ENCODE measurements at places on chromosomes 4 and X.
A peak's percentile ranks its signal among the peaks of the same experiment; 100 is the strongest.

GRCh38 chrX:56727531-56727930 lies 1.5 kb upstream of the NBDY start:
- DNase-seq, result no peak

- DNase-seq, result no peak
These were observed 228.0 kb downstream of the PALLD start for GRCh38 chr4:168724686-168725411.

- DNase-seq, result no peak
These were observed 225.0 kb upstream of the PUDP start for GRCh38 chrX:7372825-7373525.

- no peak for DNase-seq
These were observed 439.8 kb upstream of the NR3C2 start for GRCh38 chr4:148881860-148882643.

- DNase-seq, result no peak
These were observed 9.3 kb downstream of the VGLL1 start for GRCh38 chrX:136541294-136541693.

- DNase-seq, result no peak
These were observed 1.9 kb upstream of the CITED1 start for GRCh38 chrX:72307646-72308051.

- DNase-seq, result no peak
These were observed 11.7 kb downstream of the NSD2 start for GRCh38 chr4:1882850-1883271.

DNA sequence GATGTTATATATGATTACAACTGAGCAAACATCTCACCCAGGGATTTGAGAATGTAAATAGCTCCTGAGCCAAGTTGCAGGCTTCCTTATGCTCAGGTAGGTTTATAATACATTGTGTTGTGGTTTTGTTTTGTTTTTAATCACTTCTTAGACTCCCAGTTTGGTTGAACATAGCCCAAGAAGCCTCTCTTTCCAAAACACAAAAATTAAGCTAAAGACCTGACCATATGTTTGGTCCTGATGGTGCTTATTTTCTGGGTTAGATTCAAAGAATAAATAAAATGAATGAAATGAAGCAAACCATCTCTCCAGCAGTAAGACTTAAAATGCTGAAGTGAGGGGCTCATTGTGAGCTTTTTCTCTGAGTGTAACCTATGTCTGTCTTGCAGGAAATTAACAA lies 93.5 kb downstream of the GRXCR1 start:
- no peak for DNase-seq

- DNase-seq, result no peak
These were observed 2.6 kb upstream of the NDUFC1 start for GRCh38 chr4:139304920-139305319.

DNA sequence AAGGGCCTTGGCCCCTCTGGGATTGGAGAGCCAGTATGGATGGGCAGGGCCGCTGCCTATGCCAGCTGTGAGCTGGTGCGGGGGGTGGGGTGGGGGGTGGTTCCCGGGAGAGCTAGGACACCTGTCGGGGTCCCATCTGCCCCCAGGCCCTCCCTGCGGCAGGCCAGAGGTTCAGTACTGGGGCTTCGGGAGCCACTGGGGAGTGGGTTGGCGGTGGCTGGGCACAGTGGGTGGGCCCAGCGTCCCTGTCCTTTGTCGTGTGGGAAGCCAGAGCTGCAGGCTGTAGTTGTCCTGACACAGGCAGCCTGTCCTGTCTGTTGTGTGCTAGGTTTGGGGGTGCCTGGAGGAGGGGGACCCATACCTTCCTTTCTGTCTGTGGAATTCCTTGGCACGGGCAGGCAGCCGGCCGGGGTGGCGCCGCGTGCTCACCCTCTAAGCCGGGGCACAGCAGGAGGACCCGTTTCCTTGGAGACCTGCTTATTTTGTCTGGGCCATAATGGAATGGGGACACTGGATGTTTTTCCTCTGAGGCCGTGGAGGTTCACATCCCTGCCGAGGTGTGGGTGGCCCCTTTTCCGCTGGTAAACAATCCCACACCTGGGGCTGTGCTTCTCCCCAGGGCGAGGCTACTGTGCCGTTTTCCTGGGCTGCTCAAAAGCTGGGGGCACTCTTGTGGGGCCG lies 14.8 kb downstream of the DOK7 start:
- no peak for DNase-seq

DNA sequence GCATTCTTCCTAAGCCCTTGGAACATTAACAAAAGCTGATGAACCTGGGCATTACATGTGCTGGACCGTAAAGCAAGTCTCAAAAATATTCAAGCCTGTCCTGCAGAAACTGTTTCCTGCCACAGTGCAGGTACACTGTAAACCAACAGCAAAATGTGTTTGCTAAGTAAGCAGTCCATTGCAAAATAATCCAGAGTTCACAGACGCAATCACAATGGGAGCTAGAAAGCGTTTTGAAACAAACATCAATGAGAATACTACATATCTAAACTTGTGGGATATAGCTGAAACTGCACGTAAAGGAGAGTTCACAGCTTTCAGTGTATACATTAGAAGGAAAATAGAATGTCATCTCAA lies 61.6 kb downstream of the RGS12 start:
- no peak for DNase-seq

- DNase-seq, result no peak
These were observed 75.1 kb upstream of the CXorf66 start for GRCh38 chrX:140040386-140040785.

DNA sequence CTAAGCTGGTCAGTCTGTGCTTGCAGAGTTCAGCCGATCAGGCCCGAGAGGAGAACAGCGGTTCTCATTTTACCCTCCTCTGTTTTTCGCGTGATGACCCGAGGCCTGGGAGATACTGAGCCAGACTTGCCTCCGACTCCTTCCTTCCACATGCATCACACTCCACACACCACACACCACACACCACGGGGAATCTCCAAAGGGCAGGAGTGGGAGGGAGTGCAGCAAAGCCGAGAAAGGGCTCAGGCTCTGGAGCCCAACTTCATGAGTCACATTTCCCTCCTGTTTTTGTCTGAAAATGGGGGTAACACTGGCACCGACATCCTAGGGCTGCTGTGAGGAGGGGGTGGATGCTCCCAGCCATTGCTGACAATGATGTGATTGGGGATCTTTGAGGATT lies 38.9 kb downstream of the TKTL1 start:
- no peak for DNase-seq

- no peak for DNase-seq
These were observed 53.1 kb downstream of the ATXN3L start for GRCh38 chrX:13266641-13267345.

- DNase-seq, result no peak
These were observed 49.5 kb upstream of the LNX1 start for GRCh38 chr4:53640576-53641453.

DNA sequence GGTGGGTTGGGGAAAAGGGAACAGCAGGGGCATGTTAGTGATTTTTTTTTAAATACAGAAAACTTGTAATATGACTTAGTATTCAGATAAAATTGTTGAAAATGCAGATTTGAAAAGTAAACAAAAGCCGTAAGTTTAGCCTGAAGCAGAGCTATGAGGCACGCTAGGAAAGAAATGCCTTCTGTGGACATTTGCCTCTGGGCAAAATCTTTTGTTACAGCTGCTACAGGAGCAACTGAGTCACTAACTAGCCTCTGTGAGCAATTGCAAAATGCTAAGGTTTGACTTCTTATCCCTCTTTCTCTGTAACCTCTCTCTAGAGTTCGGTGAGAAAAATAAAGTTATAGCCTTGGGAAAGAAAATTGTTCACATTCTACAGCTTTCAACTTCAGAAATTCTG lies 350.0 kb downstream of the SLC7A11 start:
- DNase-seq, result no peak

- DNase-seq, result peak; percentile 37
These were observed 27.1 kb downstream of the CFAP299 start for GRCh38 chr4:80362578-80363181.

- DNase-seq, result no peak
These were observed 11.3 kb upstream of the DRP2 start for GRCh38 chrX:101208152-101208905.

DNA sequence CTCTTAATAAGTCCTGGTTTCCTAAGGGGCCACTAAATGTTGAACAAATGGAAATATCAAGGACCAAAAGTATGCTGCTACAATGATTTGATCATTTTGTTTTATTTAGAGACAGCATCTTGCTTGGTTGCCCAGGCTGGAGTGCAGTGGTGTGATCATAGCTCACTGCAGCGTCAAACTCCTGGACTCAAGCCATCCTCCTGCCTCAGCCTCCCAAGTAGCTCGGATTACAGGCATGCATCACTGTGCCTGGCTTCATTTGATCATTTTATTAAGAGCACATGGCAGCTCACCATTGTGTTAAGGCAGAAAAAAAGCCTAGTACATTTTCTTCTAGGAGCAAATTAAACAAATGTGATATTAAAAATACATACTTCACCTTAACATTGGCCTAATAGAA lies 52.7 kb downstream of the DCLK2 start:
- no peak for DNase-seq

GRCh38 chrX:57286507-57287251 lies at the start of gene FAAH2:
Gene FAAH2, plus strand, starts transcription at chrX:57286706. Its CDS starts 120 bp downstream, at chrX:57286826.
- peak; percentile 69 for DNase-seq

DNA sequence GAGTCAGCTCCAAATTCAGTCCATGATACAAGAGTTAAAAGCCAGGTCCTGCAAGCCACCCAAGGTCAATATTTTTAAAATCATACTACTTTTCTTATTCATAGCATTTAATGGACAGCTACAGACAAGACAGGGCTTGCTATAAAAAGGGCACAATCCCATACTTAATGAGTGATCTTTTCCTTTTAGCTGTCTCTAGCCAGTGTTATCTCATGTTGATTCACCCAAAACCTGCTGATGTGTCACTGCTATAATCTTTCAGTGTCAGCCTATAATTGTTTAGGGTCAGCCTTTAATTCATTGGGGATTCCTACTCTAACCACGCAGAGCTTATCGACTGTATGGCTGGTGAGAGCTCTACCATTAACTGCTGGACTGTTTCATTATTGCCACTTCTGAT lies 51.2 kb upstream of the HCCS start:
- DNase-seq, result no peak

DNA sequence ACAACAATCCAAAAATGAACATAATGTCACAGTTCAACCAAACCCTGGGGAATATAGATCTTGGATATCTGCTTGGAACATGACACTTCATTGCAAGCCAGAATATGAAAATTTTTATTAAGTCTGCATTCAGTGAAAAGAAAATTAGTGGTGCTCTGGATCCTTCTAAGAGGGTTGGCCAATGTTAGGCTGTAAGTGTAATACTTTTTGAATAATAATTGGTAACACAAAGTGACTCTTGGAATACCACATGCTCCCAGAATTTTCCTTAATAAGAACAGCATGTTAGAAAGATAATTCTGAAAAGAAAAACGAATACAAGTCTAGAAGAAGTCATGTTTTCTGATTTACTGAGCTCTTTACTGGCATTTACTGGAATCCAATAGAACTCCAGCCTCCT lies 175.8 kb downstream of the RASL11B start:
- DNase-seq, result no peak

- no peak for DNase-seq
These were observed 25.8 kb downstream of the RTL9 start for GRCh38 chrX:110384490-110384889.

DNA sequence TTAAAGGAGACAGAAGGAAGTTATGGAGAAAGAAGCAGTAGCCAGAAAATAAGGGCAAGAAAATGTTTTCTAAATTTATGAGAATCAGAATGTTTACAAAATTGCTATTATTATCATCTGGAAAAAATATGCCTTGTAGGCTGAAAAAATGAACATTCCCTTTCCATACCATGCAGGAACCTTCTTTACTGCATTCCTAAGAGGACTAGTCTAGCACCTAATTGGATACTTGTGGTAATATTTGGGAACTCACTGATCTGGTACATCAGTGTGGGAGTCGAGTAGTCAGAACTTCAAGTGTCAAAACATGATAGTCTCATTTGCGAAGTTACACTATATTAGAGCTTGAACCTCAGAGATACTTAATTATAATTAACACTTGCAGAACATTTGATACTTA lies 51.9 kb downstream of the TET2 start:
- no peak for DNase-seq

DNA sequence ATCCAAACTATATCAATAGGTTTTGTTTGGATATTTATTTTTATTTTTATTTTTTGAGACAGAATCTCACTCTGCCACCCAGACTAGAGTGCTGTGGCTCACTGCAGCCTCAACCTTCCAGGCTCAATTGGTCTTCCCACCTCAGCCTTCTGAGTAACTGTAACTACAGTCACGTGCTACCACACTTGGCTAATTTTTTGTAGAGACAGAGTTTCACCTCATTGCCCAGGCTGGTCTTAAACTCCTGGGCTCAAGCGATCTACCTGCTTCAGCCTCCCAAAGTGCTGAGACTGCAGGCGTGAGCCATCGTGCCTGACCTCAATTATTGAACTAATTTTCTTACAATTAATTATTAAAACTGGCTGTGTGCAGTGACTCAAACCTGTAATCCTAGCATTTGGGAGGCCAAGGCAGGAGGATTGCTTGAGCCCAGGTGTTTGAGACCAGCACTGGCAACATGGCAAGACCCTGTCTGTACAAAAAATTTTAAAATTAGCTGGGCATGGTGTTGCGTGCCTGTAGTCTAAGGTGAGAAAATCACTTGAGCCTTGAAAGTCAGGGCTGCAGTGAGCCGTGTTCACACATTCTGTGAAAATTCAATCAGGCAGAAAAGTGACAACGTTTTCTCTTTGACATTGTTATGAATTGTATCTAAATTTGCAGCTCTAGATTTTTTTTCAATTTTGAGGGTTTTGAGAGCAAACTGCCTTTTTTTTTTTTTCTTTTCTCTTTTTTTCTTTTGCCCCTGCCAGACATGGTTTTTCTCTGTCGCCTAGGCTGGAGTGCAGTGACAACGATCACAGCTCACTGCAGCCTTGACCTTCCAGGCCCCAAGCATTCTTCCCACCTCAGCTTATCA lies 66.0 kb downstream of the UBE2K start:
- no peak for DNase-seq

GRCh38 chr4:52799813-52800212 lies 48.6 kb upstream of the ERVMER34-1 start:
- DNase-seq, result no peak

GRCh38 chr4:151950993-151951670 lies 190.3 kb upstream of the GATB start:
- no peak for DNase-seq

- no peak for DNase-seq
These were observed 47.8 kb upstream of the LEF1 start for GRCh38 chr4:108216510-108216909.

GRCh38 chr4:113601636-113602035 lies 159.9 kb downstream of the CAMK2D start:
- no peak for DNase-seq

- DNase-seq, result no peak
These were observed 30.2 kb downstream of the DYNLT3 start for GRCh38 chrX:37817176-37817575.

DNA sequence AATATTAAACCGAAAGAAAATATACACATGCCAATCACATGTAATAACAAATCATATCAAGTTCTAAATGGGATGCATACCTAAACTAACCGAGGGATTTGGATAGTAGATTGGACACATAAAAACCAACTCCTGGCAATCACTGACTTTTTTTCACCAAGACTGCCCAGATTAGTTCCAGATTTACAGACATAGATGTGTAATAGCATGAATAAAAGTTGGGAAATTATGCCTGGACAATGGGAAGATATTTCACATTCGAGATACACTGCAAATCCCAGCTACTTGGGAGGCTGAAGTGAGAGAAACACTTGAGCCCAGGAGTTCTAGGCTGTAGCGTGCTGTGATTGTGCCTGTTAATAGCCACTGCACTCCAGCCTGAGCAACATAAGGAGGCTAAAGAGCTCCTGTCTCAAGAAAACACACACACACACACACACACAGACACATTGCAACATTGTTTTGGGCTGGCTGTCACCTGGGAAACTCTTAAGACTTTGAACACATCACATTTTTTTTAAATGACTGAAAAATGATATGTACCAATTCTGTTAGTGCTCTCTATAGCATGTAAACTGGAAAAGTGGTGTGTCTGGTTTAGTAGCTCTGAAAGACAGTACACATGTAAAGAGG lies 5.7 kb downstream of the RAB40A start:
- DNase-seq, result no peak
